Spleen (tissue), 13 donors: ENCODE measurements at places on chromosomes 7 and 10.

DNA sequence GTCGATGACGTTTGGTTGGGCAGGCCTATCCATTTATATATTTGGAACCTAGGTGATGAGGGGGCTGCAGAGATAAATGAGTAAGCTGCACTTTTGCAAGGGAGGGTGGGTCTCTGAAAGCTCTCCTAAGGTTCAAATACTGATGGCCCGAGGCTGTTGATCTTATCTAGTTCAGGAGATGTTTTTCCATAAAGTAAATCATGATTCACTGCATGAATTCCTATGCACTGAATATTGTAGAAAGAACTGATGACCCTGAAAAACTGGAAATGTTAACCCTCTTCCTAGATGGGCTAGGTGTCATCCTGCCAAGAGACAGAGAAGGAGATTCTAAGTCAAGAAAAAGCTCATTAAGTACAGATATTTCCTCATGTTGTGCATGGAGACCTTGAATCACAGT is 459.9 kb downstream of the PLXNA4 start:
- no peaks in the 10 kb centered on the region for H3K27me3 ChIP-seq
- H3K27ac ChIP-seq, result no peak overlapping the region
- H3K4me3 ChIP-seq, result no peak overlapping the region
- DNase-seq, result no peak

GRCh38 chr7:143487061-143487460 is 9.4 kb downstream of the TAS2R41 start:
- no peak overlapping the region for H3K4me3 ChIP-seq
- H3K36me3 ChIP-seq, result no peaks in the 10 kb centered on the region
- peak overlapping the region; percentile 45 for H3K27ac ChIP-seq
- DNase-seq, result no peak
- H3K4me1 ChIP-seq, result no peaks in the 10 kb centered on the region

DNA sequence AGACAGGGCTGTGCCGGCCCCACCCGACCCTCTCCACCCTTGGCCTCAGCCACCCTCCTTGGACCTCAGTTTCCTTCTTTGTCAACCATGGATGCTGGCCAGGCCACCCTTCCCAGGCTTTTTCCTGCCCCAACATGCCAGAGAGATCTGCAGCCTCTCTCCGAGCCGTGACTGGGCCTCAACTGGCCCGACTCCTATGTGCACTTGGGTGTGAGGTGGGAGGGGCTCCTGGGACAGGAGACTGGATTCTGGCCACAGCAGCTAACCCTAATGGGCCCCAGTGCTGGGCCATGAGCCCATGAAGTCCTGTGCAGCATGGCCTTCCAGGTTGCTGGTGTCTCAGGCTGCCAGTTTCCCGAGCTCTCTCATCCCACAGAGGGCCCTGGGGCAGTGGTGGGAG is 47.7 kb upstream of the PCBD1 start:
- no peak for DNase-seq
- peaks cover 12% of the 10 kb centered on the region for H3K4me1 ChIP-seq
- H3K4me3 ChIP-seq, result no peak overlapping the region
- no peak overlapping the region for H3K27ac ChIP-seq
- peaks cover 4% of the 10 kb centered on the region for H3K27me3 ChIP-seq

- H3K27ac ChIP-seq, result no peak overlapping the region
- no peak for DNase-seq
- no peak overlapping the region for H3K4me3 ChIP-seq
- no peaks in the 10 kb centered on the region for H3K4me1 ChIP-seq
Measured at GRCh38 chr7:95723583-95724180, 48.7 kb upstream of the DYNC1I1 start.

GRCh38 chr10:83122336-83122735 is 1017.0 kb upstream of the GHITM start:
- no peaks in the 10 kb centered on the region for H3K27me3 ChIP-seq
- no peak for DNase-seq
- no peak overlapping the region for H3K4me3 ChIP-seq
- H3K4me1 ChIP-seq, result no peaks in the 10 kb centered on the region
- no peak overlapping the region for H3K27ac ChIP-seq
